HuH-7 (cell line): ENCODE measurements at places on chromosomes 5 and 9.

- no peak for DNase-seq
These were observed 14.5 kb downstream of the DOCK2 start for GRCh38 chr5:169651526-169651925.

DNA sequence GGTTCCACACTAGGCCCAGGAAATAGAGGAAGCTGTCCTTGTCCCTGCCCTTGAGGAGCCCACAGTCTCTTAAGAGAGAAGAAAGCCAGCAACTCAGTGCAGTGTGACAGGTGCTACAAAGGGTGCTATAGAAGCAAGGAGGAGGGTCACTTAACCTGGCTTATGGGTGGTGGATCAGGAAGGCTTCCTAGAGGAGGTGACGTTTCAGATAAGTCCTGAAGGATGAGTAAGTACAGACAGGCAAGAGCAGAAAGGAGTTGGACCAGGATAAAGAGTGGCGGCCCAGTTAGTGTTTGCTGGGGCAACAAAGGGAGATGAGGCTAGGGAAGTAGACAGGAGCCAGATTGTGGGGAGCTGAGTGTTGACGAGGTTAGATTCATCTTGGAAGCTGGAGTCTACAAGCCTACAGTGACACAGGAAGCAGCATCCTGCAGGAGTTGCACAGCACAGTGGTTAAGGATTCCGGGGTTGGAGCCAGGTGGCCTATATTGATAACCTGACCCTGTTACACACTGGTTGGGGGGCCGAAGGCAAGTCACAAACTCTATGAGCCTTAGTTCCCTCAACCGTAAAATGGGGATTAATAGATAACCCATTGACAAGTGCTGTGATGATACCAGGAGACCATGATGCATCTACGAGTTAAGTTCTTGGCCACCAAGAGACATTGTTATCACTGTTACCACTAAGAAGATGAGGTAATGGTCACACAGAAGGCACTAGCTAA, 5.4 kb upstream of the LHX6 start:
- no peak for DNase-seq

GRCh38 chr5:155919126-155919525, 407.8 kb upstream of the SGCD start:
- DNase-seq = no peak

DNA sequence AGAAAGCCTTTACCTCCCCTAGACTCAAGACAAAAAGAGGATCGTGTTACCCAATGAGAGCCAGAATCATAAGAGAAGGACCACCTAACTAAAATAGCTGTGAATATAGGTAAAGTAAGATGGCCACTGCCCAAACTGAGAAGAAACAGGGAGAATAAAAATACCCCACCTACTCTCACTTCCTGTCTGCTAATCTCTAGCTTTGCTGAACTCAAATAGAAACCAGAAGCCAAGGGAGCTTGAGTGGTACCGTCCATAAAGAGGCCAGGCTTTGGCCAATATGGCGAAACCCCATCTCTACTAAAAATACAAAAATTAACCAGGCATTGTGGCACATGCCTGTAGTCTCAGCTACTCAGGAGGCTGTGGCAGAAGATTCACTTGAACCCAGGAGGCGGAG, 123.0 kb upstream of the FST start:
- no peak for DNase-seq

GRCh38 chr9:86660146-86660943, 287.0 kb downstream of the GAS1 start:
- DNase-seq = no peak

DNA sequence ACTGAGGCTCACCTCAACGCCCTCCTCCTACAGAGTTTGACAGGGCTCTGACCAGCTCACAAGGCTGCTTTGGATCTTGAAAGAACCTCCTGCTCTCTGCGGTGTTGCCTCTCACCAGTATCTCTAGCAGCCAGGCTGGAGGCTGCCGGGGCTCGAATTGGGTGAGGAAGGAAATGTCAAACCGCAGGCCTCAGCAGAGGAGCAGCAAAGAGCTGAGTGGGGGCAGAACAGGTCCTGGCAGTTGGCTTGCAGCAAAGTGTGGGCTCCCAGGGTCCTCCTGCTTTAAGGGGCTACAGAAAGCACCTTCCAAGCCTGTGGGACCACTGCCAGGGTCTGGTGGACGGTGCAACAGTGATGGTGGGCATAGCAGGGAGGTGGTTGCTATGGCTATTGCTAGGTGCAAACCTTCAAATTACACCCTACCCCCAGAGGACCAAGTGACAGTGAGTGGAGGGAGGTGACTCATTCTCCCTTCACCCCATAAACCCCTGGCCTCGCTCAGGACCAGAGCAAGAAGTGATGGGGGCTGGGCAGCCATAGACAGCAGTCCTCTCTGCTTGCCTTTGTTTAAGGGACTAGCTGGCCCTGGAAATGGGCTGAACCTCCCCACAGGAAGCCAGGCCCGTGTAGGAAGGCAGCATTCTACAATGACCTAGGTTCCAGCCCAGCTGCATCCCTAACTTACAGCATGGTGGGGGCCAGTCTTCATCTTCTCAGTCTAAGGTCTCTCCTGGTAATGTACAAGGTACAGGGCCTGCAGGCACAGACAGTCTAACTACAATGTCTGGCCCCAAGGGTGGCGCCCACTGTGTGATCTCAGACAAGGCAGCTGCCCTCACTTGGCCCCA, 18.7 kb downstream of the LCP2 start:
- no peak for DNase-seq

DNA sequence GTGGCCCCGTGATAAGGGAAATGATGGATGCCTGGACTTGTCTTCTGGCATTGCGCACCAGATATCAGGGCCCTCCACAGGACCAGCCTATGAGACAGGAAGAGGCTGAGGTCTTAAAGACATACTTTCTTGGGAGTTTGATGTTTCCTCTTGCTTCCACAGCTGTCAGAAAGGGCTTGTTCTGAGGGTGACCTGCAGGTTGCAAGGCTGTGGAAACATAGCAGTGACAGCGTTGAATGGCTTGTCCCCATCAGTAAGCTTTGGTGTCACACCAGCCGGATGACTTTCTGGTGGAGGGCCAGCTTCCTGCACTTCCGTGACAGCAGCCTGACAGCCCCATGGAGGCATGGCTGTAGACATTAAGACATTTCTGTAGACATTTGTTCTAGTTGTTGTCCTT, 143.2 kb downstream of the C9orf152 start:
- no peak for DNase-seq
